SK-MEL-5 (cell line): ENCODE measurements at places on chromosomes 16 and 17.

GRCh38 chr16:56198006-56198754 is 6.9 kb downstream of the GNAO1 start:
- DNase-seq, result no peak

DNA sequence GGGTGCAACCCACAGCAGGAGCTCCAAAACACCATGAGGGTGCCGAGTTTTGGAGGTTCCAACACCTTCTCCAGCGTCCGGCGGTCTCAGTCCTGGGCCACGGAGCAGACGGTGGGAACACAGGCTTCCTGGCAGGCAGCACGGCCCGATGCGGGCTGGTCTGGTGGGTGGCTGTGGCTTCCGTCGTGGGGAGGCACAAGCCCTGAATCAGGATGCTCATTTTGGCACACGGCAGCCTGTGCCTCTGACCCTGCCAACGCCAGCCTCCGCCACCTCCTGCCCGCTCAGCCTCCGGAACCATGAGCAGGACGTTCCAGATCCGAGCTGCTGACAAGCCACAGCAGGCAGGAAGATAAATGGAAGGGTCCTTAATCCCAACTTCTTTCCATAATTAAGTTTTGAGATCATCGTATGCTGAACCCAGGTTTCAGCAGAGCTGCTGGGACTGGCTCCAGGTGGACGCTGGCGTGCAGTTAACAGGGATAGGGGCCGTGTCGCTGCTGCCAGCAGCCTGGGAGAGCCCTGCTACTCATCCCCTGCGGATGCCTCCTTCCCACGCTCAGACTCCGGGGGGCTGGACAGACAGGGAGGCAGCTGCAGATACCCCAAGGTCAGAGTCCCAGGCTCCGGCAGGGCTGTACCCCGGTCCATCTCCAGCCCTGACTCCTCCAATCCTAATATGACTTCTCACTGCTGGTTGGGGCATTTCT is 136.6 kb downstream of the ENGASE start:
- DNase-seq, result no peak

GRCh38 chr16:70534971-70535370 is 11.4 kb downstream of the SF3B3 start:
- DNase-seq, result no peak

DNA sequence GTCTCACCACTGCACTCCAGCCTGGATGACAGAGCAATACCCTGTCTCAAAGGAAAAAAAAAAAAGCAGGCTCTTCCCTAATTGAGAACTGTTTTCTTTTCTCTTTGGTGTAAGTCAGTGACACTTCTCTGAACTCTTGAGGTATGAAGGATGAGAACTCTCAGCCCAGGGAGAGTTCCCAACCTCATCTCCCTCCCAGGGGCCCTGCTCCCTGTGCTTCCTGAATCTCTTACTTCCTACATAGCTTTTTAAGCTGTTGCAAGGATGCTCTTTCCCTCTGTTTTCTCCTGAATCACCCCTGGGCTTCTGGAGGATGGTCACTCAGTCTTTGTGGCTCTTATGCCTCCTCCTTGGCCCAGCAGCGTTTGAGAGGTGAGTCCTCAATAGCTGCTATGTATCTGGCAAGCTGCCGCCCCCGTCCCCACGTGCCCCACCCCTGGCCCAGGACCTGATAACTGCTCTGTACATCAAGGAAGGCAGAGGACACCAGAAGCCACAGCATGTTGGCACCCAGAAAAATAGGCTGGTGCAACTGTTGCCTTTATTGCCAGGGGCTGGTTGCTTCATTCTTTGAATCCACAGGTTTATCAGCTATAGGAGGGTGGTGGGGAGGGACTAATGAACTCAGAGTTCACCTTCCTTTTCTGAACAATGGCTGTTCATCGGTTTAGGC is 24.0 kb downstream of the IGF2BP1 start:
- DNase-seq, result no peak

GRCh38 chr17:78268191-78268874 is 36.9 kb downstream of the TMEM235 start:
- DNase-seq, result no peak

DNA sequence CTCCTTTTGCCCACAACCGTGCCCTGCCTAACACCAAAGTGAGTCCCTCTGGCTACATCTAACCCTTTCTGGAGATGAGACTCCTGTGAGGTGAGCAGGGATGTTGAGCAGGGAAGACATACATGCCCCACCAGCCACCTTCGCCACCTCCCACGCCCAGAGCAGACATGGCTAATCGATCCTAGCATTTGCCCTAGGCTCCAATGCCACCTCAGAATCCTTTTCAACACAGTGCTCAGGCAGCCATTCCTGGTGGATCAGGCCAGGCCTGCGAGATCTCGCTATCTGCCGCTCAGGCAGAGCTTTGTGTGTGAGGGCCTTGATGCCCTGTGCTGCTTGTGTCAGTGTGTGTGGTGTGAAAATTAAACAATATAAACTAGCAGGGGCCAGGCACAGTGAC is 21.0 kb downstream of the SCGB1C2 start:
- no peak for DNase-seq

GRCh38 chr16:27053996-27054395 is 12.7 kb upstream of the C16orf82 start:
- DNase-seq, result no peak

GRCh38 chr17:7260651-7261378 is 1.5 kb downstream of the CLDN7 start:
- no peak for DNase-seq

- no peak for DNase-seq
These were observed 31.0 kb downstream of the HASPIN start for GRCh38 chr17:3754458-3755334.
